ENCODE measurements at places on chromosomes 5 and 9.
A peak's percentile ranks its signal among the peaks of the same experiment; 100 is the strongest.

DNA sequence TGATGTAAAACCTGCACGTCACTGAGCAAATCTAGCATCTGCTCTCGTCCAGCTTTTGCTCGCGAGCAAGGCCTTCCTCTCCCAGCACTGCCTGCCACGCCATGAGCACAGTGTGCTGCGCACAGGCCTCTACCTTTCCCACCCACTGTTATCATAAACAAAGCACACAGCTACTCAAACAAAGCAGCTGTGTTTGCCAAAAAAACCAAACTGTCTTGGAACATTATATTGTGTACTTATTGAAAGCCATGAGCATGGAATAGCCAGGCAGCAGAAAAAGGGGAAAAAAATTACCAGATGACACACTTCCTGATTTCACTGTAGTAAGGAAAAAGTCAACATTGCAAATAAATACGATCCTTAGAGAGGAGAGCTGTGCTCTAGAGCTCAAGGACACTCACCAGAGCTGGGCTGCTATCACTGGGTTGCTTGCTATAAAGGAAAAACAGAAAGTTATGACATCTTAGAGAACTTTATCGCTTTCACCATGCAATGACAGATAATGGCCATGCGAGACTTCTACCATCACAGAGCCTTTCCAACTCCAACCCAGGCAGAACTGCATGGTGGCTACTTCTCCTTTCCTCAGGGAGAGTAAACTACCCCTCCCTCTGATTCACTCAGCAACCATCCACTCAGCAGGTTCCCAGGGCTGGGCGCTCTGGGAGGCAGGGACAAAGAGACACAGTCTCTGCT, 69.6 kb downstream of the EPB41L4B start:
- DNase-seq, result peak; percentile 91

GRCh38 chr5:27313549-27313948, 275.2 kb upstream of the CDH9 start:
- DNase-seq, result no peak

GRCh38 chr9:77000330-77000729, 19.1 kb upstream of the FOXB2 start:
- DNase-seq, result no peak

- peak; percentile 40 for DNase-seq
These were observed 29.5 kb upstream of the ALDH1B1 start for GRCh38 chr9:38362852-38363588.

DNA sequence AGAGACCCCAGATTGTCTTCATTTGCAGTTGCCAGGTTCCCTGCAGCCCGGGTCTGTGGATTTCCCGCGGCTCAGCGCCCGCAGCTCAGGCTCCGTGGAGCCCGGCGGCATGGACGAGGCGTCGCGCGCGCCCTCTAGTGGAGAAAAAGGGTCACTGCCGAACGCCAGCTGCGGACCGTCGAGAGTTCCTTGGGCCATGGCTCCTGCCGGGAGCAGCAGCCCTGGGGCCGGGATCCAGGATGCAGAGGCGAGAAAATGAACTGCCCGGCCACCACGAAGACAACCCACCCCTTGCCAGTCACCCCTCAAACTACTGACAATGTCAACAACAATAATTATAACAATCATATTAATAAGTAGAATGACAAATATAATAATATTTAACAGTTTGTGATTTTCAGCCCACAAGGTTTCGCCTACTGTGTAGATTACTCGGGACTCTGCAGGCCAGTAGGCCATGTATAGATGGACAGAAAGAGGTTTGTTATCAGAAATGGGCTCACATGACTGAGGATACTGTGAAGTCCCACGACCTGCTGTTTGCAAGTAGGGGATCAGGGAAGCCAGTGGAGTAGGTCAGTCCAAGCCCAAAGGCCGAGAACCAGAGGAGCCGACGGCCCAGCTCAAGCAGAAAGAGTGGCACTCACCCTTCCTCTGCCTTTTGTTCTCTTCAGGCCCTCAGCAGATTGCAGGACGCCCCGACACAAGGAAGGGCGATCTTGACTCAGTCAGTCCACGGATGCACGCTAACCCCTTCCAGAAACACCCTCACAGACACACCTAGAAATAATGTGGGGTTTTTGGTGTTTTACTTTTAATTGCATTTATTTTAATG, 43.1 kb downstream of the BOD1 start:
- peak; percentile 27 for DNase-seq

DNA sequence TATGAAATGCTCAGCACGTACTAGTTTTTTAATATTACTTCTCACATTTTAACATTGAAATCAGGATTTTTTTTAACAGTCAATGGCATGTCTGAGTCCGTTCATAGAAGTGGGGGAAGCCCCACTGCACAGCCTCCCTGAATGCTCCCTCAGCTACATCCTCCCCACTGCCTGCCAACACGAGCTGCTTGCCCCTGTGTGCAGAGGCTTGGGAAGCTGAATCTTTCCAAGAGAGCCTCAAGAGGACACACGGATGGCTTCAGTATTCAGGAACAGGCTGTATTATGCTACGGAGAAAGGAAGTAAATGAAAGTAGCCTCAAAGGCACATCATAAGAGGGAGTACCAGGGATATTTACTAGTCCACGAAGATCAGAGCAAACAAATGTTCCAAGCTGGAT, 248.7 kb downstream of the SPOCK1 start:
- no peak for DNase-seq

GRCh38 chr5:59218424-59219045, 635.7 kb downstream of the RAB3C start:
- no peak for DNase-seq

Data from brain pericyte (primary cell).